ENCODE measurements at places on chromosomes 3 and 15.

DNA sequence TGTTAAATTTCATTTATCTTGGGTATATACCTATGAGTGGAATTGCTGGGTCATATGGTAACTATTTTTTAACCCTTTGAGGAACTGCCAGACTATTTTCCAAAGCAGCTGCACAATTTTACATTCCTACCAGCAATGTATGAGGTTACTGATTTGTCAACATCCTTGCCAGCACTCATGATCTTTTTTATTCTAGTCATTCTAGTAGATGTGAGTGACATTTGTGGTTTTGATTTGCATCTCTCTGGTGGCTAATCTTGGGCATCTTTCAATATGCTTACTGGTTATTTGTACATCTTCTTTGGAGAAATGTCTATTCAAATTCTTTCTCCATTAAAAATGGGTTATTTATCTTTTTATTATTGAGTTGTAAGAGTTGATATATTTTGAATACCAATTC lies 21.3 kb upstream of the LRRC58 start:
- DNase-seq, result no peak

DNA sequence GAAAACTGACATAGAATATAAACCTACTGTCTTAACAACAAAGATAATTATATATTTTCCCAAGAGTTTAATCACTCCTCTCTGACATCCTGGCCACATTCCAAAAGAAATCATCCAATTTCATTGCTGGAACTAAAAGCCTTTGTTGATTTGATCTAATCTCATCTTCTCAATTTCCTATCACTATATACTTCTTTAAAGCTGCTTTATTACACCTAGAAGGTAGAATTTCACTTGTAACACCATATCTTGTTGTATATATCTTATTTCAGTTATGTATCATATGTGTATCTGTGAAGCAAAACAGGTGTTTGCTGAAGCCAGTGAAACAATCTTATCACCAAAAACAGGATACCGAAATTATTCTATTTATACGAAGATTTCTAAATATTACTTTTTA lies 740.2 kb downstream of the ROBO1 start:
- no peak for DNase-seq

GRCh38 chr15:67838789-67839332 lies 984 bp downstream of the RNU6-1 start:
- peak; percentile 36 for DNase-seq

DNA sequence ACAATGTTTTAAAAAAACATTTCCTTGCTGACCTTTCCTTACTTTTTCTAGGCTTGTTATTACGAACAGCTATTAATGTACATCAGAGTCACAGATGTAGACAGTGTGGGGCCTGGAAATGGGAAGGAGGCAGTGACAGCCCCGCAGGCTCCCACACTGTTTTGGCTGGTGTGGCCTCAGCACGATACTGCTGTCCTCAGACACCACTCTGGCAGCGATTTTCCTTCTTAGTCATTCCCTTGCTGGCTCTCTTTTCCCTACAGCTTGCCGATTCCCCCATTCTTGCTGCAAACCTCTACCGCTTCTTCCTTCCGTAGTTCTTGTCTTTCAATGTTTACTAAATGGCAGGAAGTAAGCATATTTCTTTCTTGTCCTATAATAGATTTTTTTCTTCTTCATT lies 113.1 kb downstream of the ABI3BP start:
- DNase-seq, result no peak

DNA sequence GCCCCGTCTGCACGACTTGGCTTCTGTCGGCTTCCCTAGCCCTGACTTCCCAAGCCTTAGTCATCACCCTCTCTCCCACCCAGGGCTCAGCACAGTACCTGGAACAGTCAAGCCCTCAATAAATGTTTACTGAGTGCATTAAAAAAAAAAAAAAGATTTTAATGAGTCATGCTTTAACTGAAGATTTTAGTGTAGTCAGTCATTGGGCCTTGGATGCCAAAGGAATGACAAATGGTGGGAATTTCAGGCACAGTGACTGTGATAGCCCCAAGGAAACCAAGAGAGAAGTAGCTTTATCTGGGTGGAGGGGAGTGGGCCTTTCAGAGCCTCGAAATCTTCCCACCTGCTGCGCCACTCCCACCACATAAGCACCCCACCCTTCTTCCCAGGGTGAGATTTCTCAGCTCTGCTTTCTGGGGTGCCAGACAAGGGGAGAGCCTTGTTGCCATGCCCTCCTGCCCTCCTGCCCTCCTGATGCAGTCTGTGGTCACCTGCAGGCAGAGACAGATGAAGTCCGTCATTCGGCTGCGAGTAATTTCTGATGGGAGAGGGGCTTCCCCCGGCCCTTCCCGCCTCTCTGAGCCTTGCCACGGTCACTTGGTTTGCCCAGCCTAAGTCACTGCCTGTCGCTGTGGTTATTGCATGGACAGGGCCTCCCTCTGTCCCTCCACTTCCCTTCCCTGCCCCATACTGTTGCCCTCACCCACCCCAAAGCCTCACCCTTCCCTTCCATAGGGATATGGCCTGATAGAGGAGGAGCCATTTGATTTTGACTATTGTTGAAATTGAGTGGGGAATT lies 41.8 kb downstream of the SMAD3 start:
- DNase-seq, result peak; percentile 98
